Keratinocyte (primary cell): ENCODE measurements at places on chromosomes 1 and 21. TPM values are rescaled to one million over a fixed set of nuclear protein-coding genes. Genes with fewer than 3 reads are reported as not detected.
A peak's percentile ranks its signal among the peaks of the same experiment; 100 is the strongest.

The ZSWIM5 gene
- 0.03 to 0.06 TPM in 2 of 3 replicates, not detected in the other for polyA plus RNA-seq

DNA sequence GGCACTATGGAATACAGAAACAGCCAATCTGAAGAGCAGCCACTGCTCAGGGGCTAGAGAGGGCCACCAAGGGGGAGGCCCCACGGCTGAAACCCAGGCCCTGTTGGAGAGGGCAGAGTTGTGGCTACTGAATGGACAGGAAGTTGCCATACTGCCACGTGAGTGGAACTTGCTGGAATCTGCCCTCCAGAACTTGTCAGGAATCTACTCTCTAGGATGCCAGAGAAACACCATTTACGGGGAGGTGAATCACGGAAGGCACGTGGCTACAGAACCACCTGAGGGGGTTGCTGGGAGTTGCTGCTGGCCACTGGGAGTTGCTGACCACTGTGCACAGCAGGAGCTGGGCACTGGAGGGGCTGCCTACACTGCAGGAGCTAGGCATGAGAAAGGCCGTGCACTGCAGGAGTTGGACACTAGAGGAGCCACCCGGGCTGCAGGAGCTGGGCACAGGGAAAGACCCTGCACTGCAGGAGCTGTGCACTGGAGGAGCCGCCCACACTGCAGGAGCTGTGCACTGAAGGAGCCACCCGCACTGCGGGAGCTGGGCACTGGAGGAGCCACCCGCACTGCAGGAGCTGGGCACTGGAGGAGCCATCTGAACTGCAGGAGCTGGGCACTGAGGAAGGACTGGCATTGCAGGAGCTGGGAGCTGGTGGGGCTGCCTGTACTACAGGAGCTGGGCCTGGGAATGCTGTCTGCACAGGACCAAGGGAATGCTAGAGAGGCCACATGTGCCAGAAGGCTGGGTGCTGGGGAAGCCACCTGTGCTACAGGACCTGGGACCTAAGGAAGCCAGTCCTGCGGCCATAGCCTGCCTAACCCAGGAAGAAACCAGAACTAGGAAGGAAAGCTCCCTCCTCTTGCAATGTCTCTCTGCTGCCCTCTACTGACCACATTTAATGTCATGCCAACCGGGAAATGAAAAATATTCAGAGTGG, 343.4 kb downstream of the MATN1 start:
- DNase-seq = peak; percentile 52

- no peak for DNase-seq
Measured at GRCh38 chr1:187451238-187451637, 622.5 kb downstream of the PLA2G4A start.

GRCh38 chr1:21634806-21635535, 34.2 kb downstream of the RAP1GAP start:
- no peak for DNase-seq

DNA sequence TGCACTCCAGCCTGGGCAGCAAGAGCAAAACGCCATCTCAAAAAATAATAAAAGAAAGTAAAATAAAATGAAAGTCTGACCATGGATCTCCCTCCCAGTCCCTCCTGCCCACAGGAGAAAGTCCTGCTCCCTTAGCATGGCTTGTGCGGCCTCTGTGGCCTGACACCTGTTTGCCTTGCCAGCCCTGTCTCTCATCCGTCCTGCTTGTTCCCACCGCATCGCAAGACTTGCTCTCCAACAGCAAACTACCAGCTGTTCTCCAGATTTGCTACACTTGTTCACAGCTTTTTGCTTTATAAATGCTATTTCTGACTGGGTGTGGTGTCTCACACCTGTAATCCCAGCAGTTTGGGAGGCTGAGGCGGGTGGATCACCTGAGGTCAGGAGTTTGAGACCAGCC, 2.7 kb downstream of the ETV3L start:
- DNase-seq = no peak

GRCh38 chr1:17551755-17552234, 12.3 kb downstream of the ARHGEF10L start:
- no peak for DNase-seq

The SELE gene
- not detected in 3 replicates for polyA plus RNA-seq

DNA sequence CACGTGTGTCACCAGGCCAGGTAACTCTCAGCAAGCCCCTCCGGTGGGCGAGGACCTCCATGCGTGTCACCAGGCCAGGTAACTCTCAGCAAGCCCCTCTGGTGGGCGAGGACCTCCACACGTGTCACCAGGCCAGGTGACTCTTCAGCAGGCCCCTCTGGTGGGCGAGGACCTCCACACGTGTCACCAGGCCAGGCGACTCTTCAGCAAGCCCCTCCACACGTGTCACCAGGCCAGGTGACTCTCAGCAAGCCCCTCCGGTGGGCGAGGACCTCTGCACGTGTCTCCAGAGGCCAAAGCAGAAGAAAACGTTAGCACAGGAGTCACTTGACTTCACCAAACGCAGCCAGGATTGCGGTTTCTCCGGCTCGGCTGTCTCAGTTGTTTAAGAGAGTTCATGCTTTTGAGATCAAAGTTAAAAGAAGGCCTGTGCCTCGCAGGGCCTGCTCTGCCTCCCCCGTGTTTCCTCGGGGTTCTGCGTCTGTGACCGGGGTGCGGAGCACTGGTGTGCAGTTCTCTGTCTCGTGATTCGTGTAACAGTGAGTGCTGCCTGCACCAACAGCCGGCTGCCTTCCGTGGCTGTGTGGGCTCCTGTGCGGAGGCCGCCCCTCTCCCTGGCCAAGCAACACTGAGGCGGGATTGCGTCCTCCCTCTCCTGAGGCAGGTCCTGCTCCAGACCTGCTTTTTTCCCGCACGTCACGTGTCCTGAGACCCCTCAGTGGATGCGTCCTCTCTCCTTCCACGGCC, 56.6 kb downstream of the PRKCZ start:
- no peak for DNase-seq

DNA sequence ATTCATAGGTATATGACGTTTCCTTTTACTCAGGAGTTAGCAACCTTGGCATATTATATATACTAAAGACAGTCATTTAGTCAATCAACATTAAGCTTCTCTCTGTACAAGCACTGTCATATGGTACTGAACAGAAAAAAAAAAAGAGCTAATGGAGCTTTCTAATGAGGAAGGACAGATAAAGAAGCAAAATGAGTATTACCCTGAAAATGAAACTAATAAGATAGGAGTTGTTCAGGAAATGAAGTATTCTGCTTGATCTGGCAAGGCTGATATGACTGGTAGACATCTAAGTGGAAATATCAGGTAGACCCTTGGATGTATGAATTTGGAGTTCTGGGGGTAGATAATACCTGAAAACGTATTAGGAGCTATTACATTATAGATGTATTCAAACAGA, 4.3 kb upstream of the IKBKE start:
- DNase-seq = no peak

The DDAH1 gene
- polyA plus RNA-seq = 2.3 to 7.5 TPM (median 5.8 TPM) in 3 replicates

GRCh38 chr1:168469690-168470089, 74.1 kb downstream of the XCL2 start:
- no peak for DNase-seq

GRCh38 chr1:15501208-15502032, 22.6 kb downstream of the CASP9 start:
- no peak for DNase-seq

GRCh38 chr1:167465018-167465417, 53.3 kb downstream of the CD247 start:
- DNase-seq = no peak
